ENCODE measurements at places on chromosomes 2 and 18.

DNA sequence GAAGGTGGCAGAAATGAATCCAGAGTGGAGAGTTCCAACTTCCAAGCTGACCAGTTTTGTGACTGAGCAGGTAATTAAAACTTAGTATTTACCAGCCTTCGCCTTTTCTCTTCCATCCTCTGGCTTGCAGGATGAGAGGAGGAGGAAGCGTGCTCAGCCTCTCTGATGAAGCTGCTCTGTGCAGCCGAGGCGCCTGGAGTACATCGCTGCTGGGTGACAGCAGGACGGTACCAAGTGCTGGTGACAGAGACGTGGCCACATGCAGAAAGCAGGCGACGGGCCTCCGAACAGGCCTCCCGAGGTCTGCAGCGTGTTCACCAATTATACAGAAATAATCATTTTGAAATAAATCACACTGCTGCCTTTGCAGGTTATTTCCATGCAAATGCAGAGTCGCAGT is 95.0 kb downstream of the MBP start:
- DNase-seq = no peak

- DNase-seq = no peak
Observed at GRCh38 chr2:7730449-7730848, 813.2 kb downstream of the RNF144A start.

DNA sequence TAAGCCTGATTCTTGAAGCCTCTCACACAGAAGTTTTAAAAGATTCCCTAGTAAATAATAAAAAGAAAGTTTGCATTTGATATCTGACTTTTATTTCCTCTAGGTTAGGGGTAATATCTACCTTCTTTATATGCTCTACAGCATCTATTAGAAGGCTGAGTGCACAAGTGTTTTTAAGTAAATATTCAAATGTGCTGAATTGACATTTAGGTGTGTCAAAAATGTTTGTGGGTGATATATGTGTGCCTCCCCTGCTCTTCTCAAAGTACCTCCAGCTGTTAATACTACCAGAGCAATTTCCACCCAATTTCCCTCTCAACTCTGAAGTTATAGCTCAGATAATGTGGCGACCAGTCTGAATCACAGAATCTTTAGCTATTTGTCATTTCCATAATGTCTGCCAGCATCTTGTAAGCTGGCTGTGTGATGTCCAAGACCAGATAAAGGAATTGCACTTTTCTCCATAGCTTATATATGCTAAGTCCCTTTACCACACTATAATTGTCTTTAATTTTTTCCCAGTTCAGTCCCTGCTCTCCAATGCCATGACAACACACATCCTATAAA is 24.4 kb upstream of the ERMN start:
- DNase-seq = no peak

DNA sequence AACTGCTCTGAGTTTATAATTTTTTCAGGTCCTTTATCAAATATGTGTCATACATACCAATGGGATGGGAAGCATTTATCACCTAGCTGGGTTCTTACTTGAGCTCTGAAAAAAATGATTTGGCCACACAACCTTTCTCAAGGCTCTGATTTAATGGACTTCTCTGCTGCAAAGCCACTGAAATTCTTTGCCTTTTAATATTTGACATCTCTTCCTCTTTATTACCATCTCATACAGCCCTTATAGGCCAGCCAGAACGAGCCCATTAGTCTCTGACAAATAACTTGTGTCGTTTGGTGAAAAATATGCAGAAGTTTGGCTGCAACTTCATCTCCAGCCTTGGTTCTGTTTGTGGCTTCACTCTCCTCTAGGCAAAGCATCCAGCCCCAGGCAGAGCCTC is 249.1 kb downstream of the ATAD2B start:
- no peak for DNase-seq

GRCh38 chr2:142707318-142707717 is 170.1 kb upstream of the KYNU start:
- DNase-seq = no peak

DNA sequence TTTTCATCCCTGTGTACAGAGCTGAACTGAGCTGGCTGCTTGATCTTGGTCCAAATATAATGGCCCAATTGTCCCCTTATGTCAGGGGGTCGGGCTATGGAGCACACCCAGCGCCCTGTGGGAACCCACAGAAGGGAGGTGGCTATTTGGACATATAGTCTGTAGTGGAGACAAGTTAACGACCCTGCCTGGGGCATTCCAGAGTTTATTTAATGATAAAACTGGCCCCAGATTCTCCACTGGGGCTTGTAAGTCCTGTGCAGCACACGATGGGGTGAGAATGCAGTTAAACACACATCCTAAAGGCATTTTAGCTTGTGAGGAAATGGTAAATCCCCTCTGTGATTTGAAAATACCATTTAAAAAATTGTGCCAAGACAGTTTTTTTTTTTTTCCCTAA is 72.9 kb downstream of the QPCT start:
- DNase-seq = peak; percentile 21

GRCh38 chr2:48779019-48779716 is 23.6 kb upstream of the LHCGR start:
- DNase-seq = no peak

DNA sequence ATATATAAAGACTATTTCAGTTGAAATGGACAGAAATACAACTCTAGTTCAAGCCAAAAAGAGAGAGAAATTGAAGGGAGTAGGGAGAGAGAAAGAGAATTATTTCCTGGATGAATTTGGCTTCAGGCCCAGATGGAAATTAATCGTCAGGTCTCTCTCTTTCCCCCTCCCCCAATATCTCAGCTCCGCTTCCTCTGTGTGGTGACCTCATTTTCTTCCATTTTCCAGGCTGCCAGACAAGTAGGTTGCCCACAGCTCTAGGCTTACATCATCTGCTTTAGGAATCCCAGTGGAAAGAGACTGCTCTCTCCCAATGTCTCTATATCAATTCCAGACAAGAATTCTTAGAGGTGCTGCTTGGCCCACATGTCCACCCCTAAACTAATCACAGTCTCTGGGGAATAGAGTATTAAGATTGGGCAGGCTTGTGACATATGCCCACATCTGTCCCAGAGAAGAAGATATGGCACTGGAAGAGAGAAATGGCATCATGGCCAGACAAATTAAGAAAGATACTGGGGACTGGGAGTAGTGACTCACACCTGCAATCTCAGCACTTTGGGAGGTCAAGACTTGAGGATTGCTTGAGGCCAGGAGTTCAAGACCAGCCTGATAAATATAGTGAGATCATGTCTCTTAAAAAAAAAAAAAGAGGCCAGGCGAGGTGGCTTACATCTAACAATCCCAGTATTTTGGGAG is 37.2 kb upstream of the CFAP36 start:
- no peak for DNase-seq

- no peak for DNase-seq
Observed at GRCh38 chr2:107743274-107743673, 83.4 kb upstream of the RGPD4 start.

- no peak for DNase-seq
Observed at GRCh38 chr2:147353072-147353381, 491.8 kb upstream of the ACVR2A start.

DNA sequence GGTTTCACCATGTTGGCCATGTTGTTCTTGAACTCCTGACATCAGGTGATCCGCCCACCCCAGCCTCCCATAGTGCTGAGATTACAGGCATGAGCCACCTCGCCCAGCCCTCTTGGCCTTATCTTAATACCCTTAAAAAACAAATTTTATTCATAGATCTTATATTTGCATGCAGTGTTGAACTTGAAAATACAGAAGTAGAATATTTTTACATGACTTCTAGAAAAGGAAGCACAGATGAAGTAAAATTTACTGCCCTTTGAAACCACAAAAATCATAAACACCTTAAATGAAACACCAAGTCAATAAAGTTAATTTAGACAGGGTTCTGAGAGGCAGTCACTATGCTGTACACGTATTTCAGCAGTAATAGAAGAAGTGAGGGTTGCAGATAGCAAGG is 145.7 kb downstream of the CERS6 start:
- DNase-seq = no peak

- no peak for DNase-seq
Observed at GRCh38 chr2:143263066-143263625, 133.9 kb downstream of the ARHGAP15 start.

DNA sequence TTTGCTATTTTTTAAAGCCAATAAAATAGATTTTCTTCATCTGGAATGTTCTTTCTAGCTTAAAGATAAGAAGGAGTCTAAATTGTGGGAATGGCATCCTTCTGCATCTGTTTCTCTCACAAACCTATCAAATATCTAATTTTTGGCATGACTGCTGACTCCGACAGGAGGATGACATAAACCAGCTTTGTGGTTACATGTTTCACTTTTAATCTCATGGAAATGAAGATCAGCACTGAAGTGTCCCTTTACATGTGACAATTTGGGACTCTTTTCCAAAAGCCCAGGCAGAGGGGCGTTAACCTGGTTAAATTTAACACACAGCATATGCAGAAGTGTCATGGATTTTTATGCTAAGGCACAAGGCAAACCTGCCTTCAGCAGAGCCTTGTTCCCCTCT is 694.7 kb downstream of the ARHGAP15 start:
- DNase-seq = no peak

GRCh38 chr18:31553800-31554199 is 37.9 kb upstream of the TTR start:
- no peak for DNase-seq

DNA sequence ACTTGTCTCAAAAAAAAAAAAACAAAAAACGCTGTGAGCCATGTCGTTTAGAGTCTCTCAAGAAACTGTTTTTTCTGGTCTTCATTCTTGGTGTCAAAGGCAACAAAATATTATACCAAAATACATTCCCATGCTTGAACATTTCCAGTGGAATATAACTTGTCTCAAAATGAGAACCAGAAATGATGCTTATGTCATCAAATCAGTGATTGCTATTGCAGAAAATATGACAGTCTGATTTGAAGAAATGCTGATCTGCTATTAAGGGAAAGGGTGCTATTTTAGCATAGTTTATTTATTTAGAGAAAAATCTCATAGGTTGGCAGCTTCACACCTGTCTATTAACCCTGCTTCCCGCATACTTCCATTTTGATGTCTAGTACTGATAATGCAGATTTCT is 82.4 kb upstream of the ACSL3 start:
- DNase-seq = no peak

DNA sequence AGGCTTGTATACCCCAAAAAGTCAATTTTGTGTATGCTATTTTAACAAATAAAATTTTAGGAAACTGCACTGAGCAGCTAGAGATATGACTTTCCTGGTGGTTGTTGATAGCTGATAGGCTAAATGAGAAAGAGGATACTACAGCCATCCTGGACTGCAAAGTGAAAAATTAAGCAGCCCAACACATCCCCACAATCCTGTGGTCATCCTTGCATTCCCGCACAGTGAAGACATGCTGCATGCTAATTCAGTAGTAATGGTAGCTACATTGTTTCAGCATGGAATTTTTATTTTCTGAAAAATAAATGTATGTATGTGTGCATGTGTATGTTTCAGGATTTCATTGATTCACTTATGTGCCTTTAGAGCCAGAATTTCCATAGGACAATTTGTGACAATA is 124.2 kb upstream of the CCDC68 start:
- DNase-seq = no peak

DNA sequence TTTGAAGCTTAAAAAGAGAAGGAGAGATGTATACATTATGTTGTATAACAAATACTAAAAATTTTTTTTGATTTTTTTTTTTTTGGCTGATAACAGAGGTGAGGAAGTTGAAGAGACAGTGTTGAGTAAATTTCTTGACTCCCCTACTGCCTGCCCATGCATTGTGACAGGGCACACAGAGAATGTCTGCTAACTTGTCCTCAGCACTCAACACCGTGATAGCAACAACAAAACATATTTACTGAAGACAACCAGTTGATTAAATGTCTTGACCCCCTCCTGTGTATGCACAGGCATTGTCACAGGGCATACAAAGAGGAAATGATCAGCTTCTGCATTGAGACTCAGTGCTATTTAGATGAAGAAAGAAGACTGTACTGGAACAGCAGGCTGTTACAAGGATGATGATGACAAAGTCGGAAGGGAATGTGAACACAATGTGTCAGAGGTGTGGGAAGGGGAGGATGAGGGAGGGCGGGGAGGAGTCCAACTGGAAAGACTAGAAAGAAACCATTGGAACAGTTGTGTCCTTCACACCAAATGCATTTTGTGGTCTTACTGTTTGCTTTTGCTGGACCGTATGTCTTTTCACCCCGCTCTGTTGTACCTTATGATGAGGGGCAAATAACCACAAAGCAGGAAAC is 89.5 kb downstream of the CERS6 start:
- DNase-seq = no peak

- no peak for DNase-seq
Observed at GRCh38 chr2:82690757-82691411, 1768.2 kb downstream of the SUCLG1 start.

- DNase-seq = no peak
Observed at GRCh38 chr2:141946016-141946415, 184.8 kb downstream of the LRP1B start.

GRCh38 chr18:13501891-13502290 is 224.5 kb downstream of the FAM210A start:
- DNase-seq = no peak

DNA sequence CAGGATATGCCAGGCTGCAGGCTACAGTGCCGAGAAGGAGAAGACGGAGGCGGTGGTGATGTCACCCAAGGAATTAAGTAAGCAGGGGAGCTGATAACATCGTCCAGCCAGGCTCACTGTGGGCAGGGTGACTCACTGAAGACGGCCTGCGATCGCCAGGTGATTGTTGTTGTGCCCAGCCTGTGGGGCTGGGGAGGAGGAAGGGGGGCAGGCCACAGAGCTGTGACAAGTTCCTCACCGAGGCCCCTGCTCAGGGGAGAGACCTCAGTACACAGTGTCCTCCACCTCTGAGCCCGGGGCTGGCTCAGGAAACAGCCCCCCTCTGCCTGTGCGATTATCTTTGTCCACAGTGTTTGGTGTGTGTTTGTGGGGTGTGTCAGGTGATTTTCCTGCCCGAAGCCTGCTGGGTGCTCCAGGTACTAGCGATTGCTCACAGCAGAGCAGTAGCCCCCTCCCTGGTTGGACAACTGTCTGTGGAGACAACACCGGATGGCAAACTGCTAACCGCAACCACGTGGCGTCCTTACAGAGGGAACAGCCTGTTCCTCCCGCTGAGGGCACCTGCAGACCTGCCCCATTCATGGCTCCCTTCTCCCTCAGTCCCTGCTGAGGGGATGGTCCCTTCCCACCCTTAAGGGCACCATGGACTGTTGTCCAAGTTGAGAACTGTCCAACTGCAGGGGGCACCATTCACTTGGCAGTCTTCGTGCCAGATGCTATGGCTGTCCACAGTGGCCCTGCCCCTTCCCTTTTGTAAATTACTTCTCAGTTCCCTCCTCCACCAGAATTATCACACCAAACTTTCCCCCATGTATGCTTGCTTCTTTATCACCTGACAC is 95.1 kb downstream of the ZFP36L2 start:
- peak; percentile 13 for DNase-seq

DNA sequence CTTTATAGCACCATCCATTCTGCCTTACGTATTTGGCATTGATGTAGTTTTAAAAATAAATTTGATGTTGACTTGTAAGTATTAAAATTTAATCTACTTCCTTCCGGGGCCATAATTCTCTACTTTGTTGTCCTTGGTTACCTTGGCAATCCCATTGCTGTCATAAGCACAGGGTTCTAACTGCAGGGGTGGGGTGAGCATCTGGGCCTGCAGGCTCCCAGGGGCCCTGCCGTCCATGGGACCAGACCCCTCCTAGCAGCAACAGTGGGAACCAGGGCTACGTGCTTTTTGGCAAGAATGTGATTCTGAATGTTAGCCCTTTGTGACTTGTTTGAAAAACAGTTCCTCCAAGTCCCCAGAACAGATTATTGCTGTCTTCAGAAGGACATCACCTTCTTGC is 4.9 kb downstream of the ASAP2 start:
- DNase-seq = no peak

- DNase-seq = no peak
Observed at GRCh38 chr2:24930768-24931167, 10.7 kb upstream of the ADCY3 start.

GRCh38 chr2:104844807-104845551 is 8.9 kb upstream of the POU3F3 start:
- peak; percentile 78 for DNase-seq

Measured in right kidney (tissue), 9 donors.